ENCODE measurements at places on chromosomes 7 and 10. TPM values are rescaled to one million over a fixed set of nuclear protein-coding genes. Genes with fewer than 3 reads are reported as not detected.

- no peak for DNase-seq
These were observed 131.8 kb upstream of the HABP2 start for GRCh38 chr10:113420733-113421675.

- no peak for DNase-seq
These were observed 200.2 kb downstream of the DNAJC1 start for GRCh38 chr10:21803374-21803773.

DNA sequence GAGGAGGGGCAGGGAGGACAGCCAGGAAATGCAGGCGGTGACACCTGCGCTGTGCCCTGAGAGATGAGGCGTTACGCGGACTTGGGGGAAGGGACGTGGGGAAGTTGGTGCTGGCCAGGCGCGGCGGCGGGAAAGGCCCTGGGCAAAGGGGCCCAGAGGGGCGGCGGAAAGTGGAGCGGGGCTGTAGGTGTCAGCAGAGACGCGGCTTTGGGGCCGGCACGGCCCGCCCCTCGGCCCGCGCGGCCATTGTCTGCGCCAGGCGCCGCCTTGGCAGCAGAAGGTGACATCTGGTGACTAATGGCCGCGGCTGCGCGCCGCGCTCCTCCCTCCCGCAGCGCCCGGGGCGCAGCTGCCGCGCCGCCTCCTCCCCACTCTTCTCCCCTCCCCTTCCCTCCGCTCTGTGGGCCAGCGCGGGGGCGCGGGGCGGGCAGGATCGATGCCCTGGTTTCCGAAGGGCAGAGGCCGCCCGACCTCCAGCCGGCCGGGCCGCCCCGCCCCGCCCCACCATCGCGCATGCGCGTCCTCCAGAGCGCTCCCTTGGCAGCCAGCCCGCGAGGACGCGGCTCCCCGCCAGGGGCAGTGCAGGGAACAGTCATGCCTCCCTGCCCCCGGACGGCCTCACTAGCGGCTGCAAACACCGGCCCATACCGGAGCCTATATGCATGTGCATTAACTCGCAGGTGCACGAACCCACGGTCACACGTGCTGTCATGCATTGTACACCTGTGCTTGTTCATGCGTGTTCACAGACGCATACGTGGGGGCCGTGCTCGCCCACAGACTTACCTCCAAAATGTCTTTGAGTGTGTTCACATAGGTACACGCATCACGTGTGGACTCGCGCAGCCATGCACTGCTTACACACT lies 269.6 kb downstream of the RPS24 start:
- DNase-seq: peak; percentile 87

- no peak for DNase-seq
These were observed 63.0 kb downstream of the VOPP1 start for GRCh38 chr7:55509322-55509721.

DNA sequence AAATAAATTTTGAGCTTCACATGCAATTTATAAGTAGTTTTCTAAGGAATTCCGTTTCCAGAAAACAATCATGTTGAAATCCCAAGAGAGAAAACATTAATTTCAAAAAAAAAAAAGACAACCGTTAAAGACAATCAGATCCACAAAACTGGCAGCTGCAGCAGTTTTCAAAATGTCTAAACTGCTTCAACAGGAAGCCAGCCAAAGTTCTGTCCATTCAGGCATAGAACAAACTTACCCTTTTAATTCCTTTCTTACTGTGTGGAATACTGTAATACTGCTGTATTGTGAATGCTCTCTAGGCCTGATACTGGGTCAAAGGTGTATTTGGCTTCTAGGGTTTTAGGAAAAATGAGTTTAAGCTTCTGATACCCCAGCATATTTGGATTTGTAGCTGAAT lies 31.6 kb downstream of the HOXA1 start:
- no peak for DNase-seq

DNA sequence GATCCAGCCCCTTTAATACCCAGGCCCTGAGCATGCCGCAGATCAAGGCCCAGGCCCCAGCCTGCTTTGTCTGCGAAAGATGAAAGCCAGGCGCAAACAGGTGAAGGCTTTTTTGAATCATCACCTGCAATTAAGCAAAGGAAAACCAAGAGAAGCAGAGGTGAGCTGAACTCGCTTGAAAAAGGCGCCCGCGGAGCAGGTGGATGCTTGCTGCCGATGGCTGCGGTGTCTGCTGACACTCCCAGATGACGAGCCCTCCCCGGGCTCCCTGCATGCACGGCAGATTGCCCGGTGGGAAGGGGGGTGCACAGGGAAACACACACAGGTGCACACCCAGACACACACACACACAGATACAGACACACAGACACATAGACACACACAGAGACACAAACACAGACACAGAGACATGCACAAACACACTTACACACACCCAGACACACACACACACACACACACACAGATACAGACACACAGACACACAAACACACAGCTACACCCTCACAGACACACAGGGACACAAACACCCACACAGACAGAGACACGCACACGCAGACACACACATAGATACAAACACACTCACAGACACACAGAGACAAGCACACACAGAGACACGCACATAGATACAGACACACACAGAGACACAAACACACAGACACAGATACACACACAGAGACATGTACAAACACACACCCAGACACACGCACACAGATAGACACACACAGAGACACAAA lies 142.6 kb upstream of the RNF32 start:
- no peak for DNase-seq

- DNase-seq: no peak
These were observed 16.4 kb downstream of the PRSS2 start for GRCh38 chr7:142787034-142787768.

Gene NAT16
- polyA plus RNA-seq: 0.13 TPM

Gene SEMA3C
- polyA plus RNA-seq: 39.5 TPM
